ENCODE measurements at places on chromosomes 16 and 17. TPM values are rescaled to one million over a fixed set of nuclear protein-coding genes. Genes with fewer than 3 reads are reported as not detected.

The ANKRD40CL gene
- not detected for total RNA-seq

DNA sequence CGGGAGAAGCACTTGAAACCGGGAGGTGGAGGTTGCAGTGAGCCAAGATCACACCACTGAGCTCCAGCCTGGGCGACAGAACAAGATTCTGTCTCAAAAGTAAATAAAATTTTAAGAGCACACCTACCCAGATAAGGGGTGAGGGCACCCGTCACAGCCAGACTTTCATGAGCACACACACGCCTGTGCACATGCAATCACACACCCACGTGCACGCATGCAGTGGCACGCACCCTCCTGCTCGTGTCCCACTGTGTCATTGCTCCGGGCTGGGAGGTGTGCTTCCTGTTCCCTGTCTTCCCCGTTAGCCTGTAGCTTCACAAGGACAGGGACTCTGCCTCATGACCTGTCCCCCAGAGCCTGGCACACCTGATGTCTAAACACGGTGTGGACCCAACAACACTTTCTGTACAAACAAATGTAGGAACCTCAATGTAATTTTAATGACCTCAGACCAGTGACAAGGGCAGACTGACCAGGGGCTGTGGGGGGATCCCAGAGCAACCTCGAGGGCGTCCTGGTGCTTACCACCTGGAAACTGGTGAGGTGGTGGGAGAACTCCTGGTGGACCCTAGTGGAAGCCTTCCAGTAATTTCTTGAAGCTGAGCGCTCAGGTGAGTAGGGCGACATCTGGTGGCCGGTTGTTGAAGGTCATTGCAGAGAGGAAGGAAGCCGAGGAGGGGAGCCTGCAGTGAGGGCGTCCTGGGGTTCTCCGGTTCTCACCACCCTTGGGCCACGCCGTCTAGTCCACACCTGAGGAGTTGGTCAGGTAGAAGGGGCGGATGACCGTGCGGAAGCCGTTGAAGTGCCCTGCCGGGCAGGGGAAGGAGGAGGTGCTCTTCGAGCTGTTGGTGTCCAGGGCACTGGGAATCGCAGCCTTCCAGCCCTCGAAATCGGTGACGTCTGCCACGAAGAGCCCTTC lies 8.6 kb downstream of the LGALS3BP start:
- peak overlapping the region; percentile 95 for H3K27ac ChIP-seq
- no peaks in the 10 kb centered on the region for H3K36me3 ChIP-seq
- H3K4me1 ChIP-seq = peaks cover 15% of the 10 kb centered on the region
- no peaks in the 10 kb centered on the region for H3K27me3 ChIP-seq
- peak; percentile 91 for DNase-seq
- H3K4me3 ChIP-seq = no peak overlapping the region

The UBFD1 gene
- total RNA-seq = 89.5 TPM

DNA sequence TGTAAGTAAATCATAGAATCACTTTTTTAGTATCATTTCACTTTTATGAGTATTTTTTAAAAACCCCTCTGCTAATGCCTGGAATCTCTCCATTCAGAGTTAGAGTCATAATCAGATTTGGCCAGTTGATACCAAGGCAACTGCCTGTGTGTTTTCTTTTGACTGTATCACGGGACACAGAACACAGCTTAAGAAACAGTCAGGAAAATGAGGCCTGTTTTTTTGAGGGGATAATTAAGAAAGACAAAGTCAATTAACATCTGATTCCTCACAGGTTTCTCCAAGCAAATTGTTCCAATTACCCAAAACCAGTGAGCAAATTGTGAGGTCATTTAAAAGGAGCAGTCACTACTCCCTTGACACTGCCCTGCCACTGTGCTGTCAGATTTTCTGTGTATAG lies 944.5 kb upstream of the SOX9 start:
- no peak overlapping the region for H3K4me3 ChIP-seq
- H3K36me3 ChIP-seq = no peaks in the 10 kb centered on the region
- H3K4me1 ChIP-seq = peaks cover 5% of the 10 kb centered on the region
- H3K27me3 ChIP-seq = no peaks in the 10 kb centered on the region
- no peak overlapping the region for H3K27ac ChIP-seq

Data from neural crest cell (in vitro differentiated cells).